ENCODE measurements at places on chromosomes 2 and 18.

DNA sequence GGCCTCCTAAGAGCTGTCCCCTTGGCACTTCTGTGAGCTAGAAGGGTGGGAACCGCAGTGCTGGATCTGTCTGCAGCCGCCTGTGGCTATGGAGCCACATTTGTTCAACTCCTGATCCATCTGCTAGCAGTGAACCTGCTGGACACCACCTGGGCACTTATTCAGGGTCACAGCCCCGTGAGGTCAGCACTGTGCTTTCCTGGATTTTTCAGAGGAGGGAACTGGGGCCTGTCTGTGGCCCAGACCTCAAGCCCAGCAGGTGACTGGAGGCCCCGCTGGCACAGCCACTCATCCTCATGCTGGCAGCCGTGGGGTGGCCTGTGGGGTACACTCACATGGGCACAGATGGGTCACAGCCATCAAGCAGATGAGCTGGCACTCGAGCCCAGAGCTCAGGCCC lies 155.3 kb downstream of the TFCP2L1 start:
- no peak for DNase-seq

- no peak for DNase-seq
These were observed 78.2 kb downstream of the GBX2 start for GRCh38 chr2:236090027-236090382.

DNA sequence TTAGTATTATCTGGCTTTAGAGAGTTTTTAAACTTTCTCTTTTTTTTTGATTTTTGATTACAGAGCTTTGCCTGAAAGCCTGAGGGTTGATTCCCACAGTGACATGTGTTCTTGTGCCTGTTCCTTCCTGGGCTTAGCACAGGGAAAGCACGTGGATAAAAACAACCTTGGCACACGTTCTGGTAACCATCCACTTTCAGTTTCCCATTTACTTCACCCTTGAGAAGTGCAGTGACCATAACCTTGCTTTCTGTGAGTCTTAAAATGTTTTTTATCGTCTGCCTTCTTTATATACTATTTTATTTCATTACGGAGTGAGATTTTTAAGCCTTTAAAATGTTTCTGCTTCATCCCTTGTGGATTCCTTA lies 11.5 kb downstream of the CD226 start:
- no peak for DNase-seq

- no peak for DNase-seq
These were observed 421.6 kb downstream of the SOX11 start for GRCh38 chr2:6113786-6114185.

- no peak for DNase-seq
These were observed 151.4 kb downstream of the DYSF start for GRCh38 chr2:71604726-71605120.

DNA sequence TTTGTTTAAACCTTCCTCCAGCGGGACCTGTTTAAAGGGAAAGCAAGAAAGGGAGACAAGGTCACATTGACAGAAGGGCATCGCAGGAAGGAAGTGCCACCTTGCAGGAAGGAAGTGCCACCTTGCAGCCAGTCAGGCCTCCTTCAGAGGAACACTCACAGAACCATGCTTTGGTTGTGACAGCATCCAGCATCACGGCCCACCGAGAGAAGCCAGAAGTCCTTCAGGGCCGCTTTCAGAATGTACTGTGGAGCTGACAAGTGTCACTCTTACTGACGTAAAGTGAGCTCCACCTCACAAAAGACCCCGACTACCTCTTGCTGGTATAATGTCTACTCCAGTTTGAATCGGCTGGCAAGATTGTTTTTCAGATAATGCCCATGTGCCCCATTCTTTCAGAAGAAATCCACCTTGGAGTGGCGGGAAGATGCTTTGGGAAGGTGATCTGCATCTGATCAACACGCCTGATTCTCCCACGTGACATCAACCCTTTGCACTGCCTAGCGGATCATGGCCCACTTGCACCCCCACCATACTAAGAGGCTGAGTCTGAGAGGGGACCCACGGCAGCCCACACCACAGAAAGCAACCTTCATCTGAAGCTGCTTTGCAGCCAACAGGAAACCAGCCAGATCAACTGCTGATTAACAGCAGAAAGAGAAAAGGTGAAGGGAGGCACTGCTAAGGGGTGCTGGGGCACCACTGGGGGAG lies 99.8 kb downstream of the UXS1 start:
- DNase-seq, result no peak

- DNase-seq, result no peak
These were observed 20.9 kb downstream of the SLC40A1 start for GRCh38 chr2:189559579-189560272.

- DNase-seq, result no peak
These were observed 184.1 kb downstream of the MREG start for GRCh38 chr2:215829261-215829660.

Data from stimulated activated CD8-positive, alpha-beta memory T cell treated with anti-CD3 and anti-CD28 coated beads, Interleukin-2, amount 100 ng/mL, for 1 hour (primary cell).